ENCODE measurements at places on chromosomes 1 and 21.

DNA sequence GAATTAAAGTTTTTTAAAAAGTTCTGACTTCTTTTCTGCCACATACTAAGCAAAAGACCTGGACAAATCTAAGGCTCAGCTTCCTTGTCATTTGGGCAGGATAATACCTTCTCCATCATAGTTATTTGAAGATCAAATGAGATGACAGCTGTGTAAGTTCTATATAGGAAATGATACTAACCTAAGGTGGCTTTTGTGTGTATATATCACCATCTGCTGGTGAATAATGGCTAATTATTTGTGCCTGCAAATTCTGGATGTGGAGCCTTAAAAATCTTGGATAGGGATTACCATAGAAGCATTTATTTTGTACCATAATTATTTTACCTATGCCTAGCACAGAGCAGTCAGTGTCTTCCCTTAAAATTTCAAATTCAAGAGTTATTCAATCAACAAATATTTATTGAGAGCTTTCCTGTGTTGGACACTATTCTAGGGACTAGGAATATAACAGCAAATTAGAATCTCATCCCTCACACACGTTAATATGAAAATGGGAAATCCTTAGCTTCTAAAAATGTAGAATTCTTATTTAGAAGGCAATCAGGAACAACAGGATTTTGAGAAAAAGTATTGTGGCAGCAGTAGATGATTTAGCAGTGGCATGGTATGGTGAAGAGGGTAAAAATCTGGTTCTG, 89.8 kb downstream of the TMEM200B start:
- no peak for DNase-seq

- no peak for DNase-seq
Observed at GRCh38 chr1:204828352-204828850, 42.3 kb upstream of the NFASC start.

DNA sequence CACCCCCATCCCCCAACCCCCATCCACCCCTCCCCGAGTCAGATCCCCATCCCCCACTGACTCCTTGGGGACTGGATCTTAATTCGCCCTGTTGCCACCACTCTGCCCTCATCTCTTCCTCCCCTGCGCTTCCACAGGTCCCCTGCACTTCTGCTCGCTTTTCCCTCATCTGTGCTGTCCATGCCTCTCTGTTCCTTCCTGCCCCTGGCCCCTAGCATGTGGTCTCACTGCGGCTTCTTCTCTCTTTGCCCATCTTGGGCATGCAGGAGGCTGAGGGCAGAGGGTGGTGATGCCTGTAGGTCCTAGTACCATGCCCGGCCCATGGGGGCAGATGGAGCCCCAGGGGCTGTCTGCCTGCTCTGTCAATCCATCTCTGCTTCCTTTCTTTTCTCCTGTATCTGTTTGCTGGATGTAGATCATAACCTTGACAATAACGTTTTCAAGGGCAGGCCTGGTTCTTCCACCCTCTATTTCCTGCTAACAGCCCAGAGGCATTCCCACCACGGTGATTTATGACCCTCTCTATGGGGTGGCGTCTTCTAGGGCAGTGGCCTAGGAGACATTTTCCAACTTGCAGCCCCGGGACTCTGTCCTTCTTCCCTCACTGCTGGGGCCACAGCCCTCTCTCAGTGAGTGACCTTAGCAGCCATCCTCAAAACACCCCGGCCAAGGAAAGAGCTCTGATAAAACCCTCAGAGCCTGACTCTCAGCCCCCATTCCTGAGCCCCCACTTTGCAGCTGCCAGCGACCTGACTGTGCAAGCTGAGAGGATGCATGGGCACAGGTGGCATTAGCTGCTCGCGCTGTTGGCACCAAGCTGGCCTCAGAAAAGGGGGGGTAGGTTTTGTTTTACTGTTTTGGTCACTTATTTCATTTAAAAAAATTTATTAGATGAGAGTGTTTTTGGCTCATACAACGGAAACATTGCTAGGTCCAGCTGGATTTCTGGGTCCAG, 33.9 kb downstream of the TMEM51 start:
- DNase-seq: no peak

DNA sequence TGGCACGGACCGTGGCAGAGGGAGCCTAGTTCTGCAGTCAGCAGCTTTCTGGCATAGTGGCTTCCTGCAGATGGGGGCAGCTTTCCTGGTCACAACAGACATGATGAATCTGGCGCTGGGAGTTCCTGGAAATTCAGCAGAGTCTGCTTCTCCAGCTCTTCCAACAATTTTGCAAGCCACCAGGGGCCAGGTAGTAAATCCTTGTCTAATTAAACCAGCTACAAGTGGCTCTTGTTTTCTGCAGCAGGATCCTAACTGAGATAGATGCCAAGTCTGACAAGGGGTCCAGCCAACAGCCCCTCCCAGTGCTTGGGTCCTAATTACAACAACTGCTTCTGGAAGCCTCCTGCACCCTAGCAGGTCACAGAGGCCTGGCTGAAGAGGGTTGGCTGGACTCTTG, 35.8 kb downstream of the TRIM62 start:
- no peak for DNase-seq

GRCh38 chr21:29248124-29248523, 50.6 kb upstream of the BACH1 start:
- no peak for DNase-seq

DNA sequence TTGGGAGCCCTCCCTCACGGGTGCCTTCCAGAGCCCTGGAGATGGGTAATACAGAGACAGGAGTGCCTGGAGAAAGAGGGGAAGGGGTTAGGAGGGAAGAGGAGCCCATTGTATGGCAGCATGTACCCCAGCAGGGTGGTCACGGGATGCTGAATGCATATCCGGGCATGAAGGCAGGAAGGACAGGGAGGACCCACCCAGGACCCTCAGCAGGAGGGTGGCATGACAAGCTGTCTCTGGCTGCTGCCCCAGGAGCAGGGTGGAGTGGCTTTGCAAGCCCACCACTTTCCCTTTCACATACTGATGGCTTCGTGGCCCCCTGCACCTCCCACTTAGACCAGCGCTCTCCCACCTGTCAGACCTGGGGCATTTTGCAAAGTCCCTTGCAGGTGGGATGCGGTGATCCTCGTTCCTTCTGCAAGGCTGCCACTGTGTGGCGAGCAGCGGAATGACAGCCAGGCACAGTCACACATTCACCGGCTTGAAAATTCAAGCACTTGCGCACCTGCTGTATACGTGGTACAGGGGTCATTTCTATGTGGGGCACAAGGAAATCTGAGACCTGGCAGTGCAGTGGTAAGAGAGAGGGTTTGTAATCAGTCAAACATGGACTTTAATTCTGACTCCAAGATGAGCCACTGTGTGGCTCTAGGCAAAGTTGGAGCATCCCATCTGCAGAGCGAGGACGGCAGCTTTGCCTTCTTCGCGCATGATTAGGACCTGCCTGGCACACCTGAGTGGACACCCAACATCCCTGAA, 53.2 kb upstream of the TMEM51 start:
- DNase-seq: peak; percentile 13

Measured in stimulated activated CD8-positive, alpha-beta memory T cell treated with anti-CD3 and anti-CD28 coated beads, Interleukin-7, amount 100 ng/mL, for 24 hours (primary cell).